HAP-1 (cell line): ENCODE measurements at places on chromosomes 6 and 20.

GRCh38 chr6:106086814-106087175 is 659 bp downstream of the PRDM1 start:
- no peak for DNase-seq

- no peak for DNase-seq
These were observed at the start of gene TREML2 for GRCh38 chr6:41200901-41201763. Gene TREML2, minus strand, starts transcription at chr6:41201149. Its CDS starts 141 bp downstream, at chr6:41201008.

- no peak for DNase-seq
These were observed 90.9 kb downstream of the PRND start for GRCh38 chr20:4812641-4813075.

GRCh38 chr20:62134735-62135231 is 8.4 kb downstream of the PSMA7 start:
- no peak for DNase-seq

DNA sequence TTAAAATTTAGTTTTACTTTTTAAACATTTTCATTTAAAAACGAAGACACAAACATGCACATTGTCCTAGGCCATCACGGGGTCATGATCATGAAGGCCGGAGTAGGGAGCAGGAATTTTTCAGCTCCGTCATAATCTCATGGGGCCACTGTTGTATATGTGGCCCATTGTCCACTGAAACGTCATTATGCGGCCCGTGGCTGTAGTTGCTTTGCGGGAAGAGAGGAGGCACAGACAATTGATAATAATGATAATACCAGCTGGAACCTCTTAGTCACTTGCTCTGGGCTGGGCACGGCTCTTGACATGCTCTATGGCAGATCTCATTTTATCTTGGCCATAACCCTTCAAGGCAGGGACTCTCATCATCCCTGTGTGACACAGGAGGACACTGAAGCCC is 56.5 kb upstream of the FNDC1 start:
- no peak for DNase-seq

- DNase-seq, result no peak
These were observed 238.4 kb downstream of the LY86 start for GRCh38 chr6:6826961-6827360.

DNA sequence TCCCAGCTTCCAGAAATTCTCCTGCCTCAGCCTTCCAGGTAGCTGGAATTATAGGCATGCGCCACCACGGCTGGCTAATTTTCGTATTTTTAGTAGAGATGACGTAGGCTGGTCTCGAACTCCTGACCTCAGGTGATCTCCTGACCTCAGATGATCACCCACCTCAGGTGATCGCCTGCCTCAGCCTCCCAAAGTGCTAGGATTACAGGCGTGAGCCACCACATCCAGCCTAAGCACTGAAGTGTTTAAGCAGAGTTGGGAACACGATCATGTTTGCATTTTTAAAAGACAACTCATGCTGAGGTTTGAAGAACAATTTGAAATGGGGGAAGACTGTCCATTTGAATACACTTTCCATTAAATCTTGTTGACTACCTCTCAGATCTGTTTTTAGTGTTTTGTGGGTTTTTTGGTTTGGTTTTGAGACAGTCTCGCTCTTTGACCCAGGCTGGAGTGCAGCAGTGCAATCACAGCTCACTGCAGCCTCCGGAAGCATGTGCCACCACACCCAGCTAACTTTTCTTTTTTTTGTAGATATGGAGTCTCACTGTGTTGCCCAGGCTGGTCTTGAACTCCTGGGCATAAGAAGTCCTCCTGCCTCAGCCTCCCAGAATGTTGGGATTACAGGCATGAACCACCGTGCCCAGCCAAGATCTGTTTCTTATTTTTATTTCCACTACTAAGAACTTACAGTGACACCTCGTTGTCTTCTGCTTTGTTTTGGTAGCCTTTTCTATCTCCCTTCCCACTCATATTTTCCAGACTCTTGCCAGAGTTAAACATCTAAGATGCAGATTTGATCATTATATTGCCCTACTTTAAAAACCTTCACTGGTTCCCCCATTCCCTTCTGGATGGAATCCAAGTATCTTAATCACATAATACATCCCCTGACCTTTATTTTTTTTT is 5.5 kb downstream of the CASP8AP2 start:
- DNase-seq, result no peak

DNA sequence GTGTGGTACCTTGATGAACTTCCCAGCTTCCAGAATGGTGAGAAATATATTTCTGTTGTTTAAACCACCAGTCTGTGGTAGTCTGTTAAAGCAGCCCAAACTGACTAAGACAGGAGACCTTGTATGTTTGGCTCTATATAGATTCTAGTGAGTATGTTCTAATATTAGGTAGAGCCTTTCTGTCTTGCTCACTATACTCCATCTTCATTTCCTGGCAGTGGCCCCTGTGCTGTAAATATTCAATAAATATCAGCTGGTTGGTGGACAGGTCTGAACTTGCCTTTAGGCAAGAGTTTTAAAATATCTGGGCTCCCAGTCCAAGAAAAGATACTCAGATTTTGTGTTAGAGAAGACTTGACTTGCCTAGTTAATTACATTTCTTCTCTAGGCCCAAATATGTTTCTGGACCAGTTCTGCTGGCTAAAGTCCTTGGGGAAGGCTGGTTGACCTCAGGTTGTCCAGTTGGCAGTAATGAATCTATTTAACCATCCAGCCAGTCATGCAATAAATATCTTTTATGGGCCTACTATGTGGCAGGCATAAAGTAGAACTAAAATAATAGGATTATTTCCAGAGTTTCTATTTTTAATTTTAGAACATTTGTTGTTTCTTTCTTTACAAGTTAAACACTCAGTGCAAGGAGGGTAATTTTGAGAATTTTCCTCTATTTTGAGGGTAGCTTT is 22.3 kb downstream of the PPP1R14C start:
- DNase-seq, result no peak

DNA sequence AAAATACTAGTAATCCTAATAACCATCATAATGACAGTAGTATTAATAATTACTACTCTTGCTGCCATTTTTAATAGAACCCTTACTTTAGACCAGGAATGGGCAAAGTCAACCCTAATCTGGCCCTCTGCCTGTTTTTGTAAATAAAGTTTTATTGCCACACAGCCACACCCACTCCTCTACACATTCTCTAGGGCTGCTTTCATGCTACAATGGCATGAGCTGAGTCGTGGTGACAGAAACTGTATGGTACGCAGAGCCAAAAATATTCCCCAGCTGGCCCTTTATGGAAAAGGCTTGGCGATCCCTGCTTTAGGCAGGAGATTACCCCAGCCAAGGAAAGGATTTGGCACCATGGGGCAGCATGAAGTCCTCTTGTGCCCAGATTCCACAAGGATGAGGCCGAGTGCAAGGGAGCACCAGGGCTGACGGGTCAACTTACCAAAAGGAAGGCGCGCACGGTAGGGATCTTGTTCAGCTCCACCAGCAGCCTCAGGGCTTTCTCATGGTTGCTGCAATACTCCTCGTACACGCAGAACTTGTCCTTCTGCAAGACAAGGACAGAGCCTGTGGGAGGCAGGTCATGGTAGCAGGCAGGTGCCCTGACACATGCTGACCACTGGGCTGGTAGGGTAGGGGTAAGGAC is 93.6 kb downstream of the PREX1 start:
- DNase-seq, result no peak

- DNase-seq, result no peak
These were observed 12.4 kb downstream of the KIF3B start for GRCh38 chr20:32289661-32290431.

GRCh38 chr20:23889775-23890187 is 10.2 kb upstream of the CST5 start:
- peak; percentile 77 for DNase-seq

DNA sequence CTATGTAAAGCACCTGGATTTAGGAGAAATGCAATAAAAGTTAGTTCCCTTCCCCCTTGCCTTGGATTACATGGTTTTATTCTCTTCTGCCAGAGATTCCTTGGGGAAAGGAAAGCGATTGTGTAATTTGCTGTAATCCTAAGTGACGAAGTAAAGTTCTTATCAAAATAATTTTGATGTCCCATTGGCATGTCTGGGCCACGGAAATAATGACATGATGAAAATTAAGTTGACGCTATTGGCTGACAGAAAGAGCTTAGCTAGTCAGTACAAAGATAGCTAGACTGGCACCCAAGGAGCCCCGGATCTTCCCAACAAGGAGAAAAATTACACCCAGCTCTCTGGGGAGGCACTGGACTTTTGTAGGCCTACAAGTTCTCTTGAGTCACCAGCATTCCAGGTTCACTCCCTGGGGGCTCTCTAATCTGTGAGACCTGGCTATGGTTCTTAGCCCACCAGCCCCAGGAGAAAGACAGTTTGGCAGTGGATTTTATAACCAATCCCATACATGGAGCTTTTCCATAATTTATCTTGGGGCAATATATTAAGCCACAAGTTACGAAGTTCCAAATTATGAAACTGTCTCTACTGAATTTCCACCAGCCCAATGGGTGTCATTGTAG is 59.9 kb downstream of the FOXA2 start:
- no peak for DNase-seq

DNA sequence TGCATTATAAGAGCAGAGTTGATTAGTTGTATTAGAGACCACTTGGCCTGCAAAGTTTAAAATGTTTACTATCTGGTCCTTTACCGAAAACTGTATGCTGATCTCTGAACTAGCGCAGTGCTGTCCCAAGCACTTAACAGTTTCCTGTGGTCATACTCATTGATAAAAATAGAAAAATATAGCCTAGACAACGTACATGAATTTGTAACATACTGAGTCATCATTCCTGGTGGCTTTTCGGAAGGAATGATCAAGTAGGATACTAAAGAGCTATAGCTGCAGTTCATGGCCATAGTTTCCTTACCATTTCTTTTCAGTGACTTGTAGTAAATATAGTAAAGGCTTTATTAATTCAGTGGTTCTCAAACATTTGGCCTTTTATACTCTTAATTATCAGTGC is 18.4 kb downstream of the TTK start:
- DNase-seq, result no peak

DNA sequence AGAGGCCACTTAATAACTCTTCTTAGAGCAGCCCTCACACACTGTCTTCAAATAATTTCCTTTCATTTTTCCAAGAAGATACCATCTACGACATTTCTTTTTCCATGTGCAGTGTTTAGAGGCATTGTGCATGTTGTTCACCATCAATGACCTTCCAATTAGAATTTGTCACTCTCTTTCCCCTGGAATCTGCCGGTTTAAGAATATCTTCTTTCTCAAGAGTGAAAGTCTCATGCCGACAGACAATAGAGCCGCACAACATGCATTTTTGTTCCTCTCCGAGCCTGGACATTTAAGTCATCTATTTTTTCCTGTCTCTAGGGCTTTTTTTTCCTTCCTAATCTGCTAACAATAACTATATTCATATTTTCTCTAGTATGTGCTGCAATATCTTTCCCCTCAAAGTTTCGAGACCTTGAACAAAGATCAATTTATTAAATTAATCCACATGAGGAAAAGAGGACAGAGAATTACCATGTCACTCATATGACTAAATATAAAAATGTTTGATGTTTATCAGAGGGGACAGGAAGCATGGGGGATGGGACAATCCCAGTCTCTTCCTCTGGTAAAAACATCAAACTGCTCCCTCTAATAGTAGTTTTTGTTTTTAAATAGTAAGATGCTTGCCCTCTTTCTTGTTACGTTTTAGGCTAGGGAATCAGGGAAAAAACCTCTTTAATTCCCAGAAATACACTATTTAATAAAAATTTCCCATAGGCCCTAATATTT is 893.4 kb downstream of the C6orf118 start:
- peak; percentile 9 for DNase-seq

DNA sequence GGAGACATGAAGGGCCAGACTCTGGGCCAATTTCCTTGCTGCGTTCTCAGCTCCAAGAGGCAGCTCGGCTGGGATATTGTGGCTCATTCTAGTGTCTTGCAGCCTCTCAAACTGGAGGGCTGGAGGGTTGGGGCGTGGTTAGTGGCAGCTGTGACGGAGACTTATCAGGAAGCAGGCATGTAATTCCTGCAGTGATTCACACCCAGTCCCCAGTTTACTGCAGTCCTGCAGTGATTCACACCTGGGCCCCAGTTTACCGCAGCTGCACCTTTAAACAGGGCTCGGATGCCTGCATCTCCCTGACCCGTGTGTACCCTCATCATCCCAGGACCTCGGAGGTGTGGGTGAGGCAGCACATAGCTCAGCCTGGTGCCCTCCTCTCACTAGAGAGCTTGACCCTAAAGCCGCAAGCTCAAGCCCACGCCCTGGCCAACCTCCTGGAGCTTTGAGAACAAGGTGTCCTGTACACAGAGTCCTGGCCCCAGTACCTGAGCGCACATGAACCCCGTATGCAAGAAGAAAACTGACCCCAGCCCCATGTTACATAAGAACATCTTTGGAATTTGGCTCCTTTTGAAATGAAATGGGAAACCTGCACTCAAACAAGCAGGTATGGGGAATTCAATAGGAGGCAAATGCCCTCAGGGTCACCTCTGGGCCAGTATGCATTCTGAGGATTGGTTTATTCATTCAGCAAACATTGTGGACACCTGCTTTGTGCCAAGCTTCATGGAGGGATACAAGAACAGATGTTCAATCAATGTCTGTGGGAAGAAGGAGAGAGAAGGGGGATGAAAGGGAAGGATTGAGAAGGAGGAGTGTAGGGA is 55.3 kb upstream of the FAM83D start:
- no peak for DNase-seq

- no peak for DNase-seq
These were observed 15.4 kb downstream of the RAMACL start for GRCh38 chr6:166570929-166571713.

- DNase-seq, result no peak
These were observed 240.8 kb downstream of the ANKRD60 start for GRCh38 chr20:57987659-57988058.

DNA sequence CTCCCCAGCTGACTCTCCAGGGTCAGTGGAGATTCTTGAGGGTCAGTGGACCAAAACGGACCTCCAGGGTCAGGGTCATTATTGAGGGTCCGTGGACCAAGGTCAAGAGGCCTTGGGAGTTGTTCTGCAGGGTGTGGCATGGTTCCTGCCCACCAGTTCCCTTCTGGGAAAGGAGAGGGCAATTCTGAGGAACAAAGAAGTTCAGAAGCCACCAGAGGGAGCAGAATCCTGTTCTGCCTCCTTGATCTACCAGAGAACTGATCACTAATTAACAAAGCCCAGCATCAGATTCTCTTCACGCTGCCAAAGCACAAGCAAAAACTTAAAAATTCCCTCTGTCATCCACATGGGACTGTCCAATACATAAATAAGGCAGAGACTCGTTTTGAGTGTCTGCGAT is 263.4 kb downstream of the DHX35 start:
- DNase-seq, result no peak

GRCh38 chr20:11200423-11200822 is 526.6 kb upstream of the JAG1 start:
- DNase-seq, result no peak
